ENCODE measurements at places on chromosomes 2 and 18.

DNA sequence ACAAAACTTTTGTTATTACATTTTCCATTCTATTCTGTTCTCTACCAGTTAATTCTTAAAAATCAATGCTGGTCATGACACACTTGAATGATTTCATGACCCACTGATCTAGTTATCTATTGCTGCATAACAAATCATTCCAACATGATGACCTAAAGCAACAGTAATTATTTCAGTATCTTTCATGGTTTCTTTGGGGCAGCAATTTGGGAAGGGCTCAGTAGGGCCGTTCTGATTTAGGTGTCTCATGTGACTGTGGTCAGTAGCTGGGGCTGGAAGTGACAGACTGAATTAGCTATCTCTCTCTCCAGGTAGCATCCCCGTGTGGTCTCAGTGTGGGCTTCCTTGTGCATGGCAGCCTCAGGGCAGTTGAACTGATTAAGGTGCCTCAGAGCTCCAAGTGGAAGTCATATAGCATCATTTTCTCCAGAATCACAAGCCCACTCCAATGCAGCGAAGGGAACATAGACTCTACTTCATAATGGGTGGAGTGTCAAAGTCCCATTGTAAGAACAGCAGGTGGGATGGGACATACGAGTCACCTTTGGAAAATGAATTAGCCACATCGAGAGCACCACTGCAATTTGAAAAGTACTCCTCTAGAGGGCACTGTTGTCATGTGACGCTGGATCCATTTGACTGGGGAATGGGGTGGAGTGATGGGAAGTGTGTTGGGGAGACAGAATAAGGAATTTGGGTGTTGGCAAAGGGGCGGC lies 39.1 kb upstream of the FAM136A start:
- DNase-seq = no peak

DNA sequence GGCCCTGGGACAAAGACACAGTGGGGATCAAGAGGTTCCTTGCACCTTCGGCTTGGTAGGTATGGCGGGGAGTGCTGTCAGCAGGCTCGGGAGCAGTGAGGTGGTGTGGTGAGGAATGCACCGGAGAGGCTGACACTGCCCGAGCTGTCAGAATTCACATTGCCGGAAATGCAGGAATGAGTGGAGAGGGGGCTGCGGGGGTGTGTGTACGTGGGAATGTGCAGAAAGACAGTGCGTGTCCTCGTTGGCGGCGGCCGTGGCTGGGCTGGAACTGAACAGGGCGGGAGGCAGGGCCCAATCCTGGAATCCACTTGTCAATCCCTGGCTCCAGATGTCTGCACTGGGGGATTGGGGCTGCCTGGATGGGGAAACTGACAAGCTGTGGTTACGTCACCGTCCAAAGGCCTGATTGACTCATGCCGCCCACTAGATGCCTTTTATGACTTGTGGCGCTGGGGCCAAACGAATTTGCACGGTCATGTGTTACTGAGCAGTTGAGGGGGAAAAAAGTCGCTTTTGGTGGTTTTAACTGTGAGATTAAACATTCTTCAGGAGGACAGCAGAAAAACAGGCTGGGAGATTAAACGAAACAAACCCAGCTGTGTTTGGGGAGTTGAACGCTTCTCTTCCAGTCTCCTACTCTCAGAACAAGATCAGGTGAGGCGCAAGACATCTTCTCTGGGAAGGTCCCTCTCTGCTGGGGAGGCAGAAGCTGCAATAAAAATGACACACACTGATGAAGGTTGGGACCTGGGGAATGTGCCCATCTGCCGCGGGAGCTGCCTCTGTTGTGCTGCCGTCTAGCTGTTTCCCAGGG lies 189.4 kb upstream of the GLI2 start:
- peak; percentile 87 for DNase-seq

DNA sequence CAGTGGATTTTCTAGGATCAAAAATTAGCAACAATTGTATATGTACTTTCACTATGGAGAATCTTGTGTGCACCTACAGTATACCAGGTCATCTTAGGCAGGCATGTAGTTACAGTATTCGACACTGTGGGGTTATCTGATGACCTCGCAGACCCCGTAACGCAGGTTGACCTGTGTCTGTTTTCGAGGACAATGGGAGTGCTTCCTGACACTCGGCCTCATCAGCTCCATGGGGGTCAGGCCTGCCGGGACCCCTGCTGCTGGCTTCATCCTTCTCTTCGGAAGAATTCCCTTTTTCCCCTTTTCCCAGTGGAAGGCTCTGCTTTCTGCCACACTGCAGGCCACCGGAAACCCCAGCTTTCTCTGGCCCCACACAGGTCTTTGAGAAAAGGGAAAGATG lies 102.8 kb upstream of the TMEM18 start:
- DNase-seq = no peak

GRCh38 chr2:96608469-96609455 lies 29.4 kb downstream of the KANSL3 start:
- DNase-seq = peak; percentile 29

- no peak for DNase-seq
Measured at GRCh38 chr18:46325895-46326294, 221.7 kb downstream of the HAUS1 start.

GRCh38 chr18:59657012-59657411 lies 40.2 kb downstream of the CCBE1 start:
- no peak for DNase-seq

DNA sequence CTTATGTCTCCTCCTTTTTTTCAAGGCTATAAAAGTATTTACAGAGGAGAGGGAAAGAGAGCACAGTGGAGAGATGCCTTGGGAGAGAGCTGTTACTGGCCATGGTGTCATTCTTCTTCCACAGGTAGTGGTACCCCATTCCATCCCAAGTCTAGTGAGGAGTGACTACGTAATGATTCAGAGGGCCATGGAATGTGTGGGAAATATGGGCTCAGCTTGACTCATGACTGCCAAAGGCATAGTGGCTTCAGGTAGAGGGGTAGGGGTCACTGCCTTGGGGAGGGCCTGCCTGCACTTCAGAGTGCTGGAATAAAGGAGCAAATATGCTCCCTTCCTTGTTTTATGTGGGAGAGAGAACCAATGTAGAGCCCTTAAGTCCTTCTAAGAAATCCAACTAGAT lies 620.6 kb downstream of the IRS1 start:
- DNase-seq = no peak

DNA sequence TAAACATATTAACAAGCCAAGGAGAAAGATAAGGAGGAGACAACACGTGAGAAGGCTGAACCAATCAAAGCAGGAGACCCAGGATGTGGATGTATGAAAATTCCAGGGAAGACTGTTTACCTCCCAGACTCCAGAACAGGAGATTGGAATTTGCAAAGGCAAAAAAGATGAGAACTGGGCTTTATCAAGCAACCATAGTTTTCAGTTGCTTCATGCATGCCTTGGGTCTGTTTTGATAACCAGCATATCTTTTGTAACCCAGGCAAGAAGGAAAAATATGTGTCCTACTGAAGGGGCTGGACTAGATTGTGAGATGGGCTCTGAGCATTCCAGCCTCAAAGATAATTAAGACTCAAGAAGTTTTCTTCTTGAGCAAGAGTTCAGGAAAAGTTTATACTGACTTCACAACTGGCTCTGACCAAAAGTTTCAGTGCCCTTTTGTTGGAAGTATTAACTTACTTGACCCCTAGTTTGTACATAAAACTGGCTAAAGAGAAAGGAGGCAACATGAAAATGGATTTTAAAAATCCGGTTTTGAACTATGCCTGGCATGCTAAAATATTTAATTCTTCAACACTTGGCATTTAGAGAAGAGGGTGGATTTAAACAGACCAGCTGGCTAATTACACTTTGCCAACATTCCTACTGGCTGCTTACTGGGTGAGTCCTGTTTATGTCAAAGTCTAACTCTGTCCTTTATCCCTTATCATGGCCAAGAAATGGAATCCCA lies 79.3 kb upstream of the CD28 start:
- DNase-seq = peak; percentile 95

DNA sequence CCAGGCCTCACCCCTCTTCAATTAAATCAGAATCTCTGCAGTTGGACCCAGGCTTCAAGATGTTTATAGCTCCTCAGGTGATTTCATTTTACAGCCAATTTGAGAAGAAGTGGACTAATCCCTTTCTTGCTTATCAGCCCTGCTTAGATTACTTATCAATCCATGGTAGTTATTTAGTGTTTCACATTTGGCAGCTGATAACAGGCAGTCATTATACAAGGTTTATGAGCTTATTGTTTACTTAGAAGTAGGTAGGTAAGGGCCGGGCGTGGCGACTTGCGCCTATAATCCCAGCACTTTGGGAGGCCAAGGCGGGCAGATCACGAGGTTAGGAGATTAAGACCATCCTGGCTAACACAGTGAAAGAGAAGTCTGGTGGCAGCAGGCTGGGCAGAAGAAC lies 237.5 kb downstream of the CTNNA2 start:
- no peak for DNase-seq

DNA sequence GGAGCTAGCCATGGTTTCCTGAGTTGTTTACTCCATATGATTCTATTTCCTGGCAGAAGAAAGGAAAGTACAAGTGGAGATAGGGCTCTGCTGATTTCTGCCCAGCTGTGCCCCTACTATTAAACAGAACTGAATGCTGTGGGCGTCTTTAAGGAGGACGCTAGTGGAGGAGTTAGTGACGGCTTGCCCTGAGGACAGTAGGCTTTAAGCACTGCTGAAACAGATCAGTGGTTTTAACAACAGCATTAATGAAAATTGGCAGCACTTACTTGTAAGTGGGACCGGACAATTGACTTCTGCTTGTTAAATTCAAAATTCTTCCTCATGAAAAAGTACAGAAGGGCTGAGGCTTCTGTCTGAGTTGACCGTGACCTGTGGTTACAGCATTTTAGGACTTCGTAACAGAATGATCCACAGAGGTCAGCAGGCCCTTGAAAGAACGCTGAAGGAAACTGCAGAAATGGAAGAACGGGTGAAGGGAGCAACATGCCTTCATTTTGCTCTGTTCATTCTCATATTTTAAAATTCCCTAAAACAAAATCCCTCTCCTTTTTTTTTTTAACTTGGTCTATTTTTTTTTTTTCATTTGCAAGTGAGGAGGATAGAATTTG lies 80.6 kb upstream of the CCDC195 start:
- no peak for DNase-seq

Measured in GM04503 (cell line).